ENCODE measurements at places on chromosomes 2 and 18. TPM values are rescaled to one million over a fixed set of nuclear protein-coding genes. Genes with fewer than 3 reads are reported as not detected.

The KCNE4 gene
- total RNA-seq = 0.44 TPM

The GNAL gene
- 2.6 TPM for total RNA-seq

The B3GNT2 gene
- total RNA-seq = 41.9 TPM

The TANC1 gene
- total RNA-seq = 29.4 TPM

The MSGN1 gene
- total RNA-seq = not detected

The C2orf49 gene
- total RNA-seq = 9.3 TPM

The HDLBP gene
- total RNA-seq = 310 TPM

The DRC1 gene
- total RNA-seq = not detected

The FRZB gene
- total RNA-seq = 1.7 TPM

The PROKR1 gene
- not detected for total RNA-seq

The LCT gene
- total RNA-seq = not detected

The TUBA3E gene
- total RNA-seq = not detected

GRCh38 chr18:10122988-10123950 is 209.5 kb downstream of the VAPA start:
- no peak for DNase-seq
- peaks cover 37% of the 10 kb centered on the region for H3K4me1 ChIP-seq
- no peak overlapping the region for H3K27ac ChIP-seq
- H3K36me3 ChIP-seq = no peaks in the 10 kb centered on the region

GRCh38 chr2:27907547-27907946 is 17.0 kb downstream of the BABAM2 start:
- no peaks in the 10 kb centered on the region for H3K36me3 ChIP-seq
- no peaks in the 10 kb centered on the region for H3K4me1 ChIP-seq
- DNase-seq = no peak
- H3K4me3 ChIP-seq = no peak overlapping the region

DNA sequence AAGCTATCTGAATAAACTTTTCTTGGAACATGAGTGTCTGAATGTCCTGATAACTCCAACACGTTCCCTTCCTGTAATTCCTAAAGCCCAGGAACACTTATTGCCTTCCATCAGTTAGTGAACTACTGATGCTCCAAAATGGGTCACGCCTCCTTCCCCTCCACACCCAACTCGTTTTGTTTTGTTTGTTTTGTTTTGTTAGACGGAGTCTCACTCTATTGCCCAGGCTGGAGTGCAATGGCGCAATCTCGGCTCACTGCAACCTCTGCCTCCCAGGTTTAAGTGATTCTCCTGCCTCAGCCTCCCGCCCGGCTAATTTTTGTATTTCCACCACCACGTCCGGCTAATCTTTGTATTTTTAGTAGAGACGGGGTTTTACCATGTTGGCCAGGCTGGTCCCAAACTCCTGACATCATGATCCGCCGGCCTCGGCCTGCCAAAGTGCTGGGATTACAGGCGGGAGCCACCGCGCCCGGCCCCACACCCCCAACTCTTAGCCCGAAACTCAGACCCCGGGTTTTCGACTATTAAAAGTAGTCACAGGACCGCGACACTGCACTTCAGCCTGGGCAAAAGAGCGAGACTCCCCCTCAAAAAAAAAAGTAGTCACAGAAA is 774 bp downstream of the IER3IP1 start:
- H3K27ac ChIP-seq = peak overlapping the region; percentile 86
- DNase-seq = no peak
- H3K36me3 ChIP-seq = no peaks in the 10 kb centered on the region
- no peaks in the 10 kb centered on the region for H3K27me3 ChIP-seq
- H3K4me1 ChIP-seq = peaks cover 12% of the 10 kb centered on the region

- DNase-seq = no peak
- no peak overlapping the region for H3K4me3 ChIP-seq
- H3K36me3 ChIP-seq = no peaks in the 10 kb centered on the region
- no peaks in the 10 kb centered on the region for H3K27me3 ChIP-seq
- H3K4me1 ChIP-seq = no peaks in the 10 kb centered on the region
Measured at GRCh38 chr2:240301256-240301795, 134.1 kb upstream of the GPC1 start.

- no peaks in the 10 kb centered on the region for H3K36me3 ChIP-seq
- no peak overlapping the region for H3K27ac ChIP-seq
- H3K27me3 ChIP-seq = no peaks in the 10 kb centered on the region
- no peak for DNase-seq
- H3K4me1 ChIP-seq = no peaks in the 10 kb centered on the region
Measured at GRCh38 chr2:203619267-203619878, 84.3 kb upstream of the RAPH1 start.

GRCh38 chr2:145197944-145198343 is 678.0 kb upstream of the ZEB2 start:
- H3K36me3 ChIP-seq = no peaks in the 10 kb centered on the region
- no peaks in the 10 kb centered on the region for H3K4me1 ChIP-seq
- no peak overlapping the region for H3K27ac ChIP-seq
- H3K4me3 ChIP-seq = no peak overlapping the region

GRCh38 chr2:71223767-71224333 is 3.1 kb downstream of the PAIP2B start:
- no peak overlapping the region for H3K4me3 ChIP-seq
- no peaks in the 10 kb centered on the region for H3K27me3 ChIP-seq
- DNase-seq = no peak
- H3K27ac ChIP-seq = no peak overlapping the region

DNA sequence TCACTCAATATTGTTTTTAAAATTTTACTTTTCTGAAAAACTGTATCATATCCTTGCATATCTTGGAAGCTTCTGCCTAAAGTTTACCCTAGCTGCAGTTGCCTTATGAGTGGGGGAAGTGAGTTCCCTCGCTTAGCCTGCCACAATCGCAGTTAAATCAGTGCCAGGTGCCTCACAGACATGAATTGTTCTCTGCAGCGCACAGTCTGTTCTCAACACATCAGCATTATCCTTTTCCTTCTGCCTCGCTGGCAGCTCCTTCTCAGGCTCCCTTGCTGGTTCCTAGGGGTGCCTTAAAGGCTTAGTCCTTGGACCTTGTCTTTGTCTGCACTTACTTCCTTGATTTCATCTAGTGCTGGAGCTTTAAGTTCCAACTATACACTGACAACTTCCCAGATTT is 132.8 kb downstream of the TTC27 start:
- H3K4me1 ChIP-seq = no peaks in the 10 kb centered on the region
- DNase-seq = no peak
- no peak overlapping the region for H3K4me3 ChIP-seq
- no peak overlapping the region for H3K27ac ChIP-seq
- H3K36me3 ChIP-seq = no peaks in the 10 kb centered on the region

DNA sequence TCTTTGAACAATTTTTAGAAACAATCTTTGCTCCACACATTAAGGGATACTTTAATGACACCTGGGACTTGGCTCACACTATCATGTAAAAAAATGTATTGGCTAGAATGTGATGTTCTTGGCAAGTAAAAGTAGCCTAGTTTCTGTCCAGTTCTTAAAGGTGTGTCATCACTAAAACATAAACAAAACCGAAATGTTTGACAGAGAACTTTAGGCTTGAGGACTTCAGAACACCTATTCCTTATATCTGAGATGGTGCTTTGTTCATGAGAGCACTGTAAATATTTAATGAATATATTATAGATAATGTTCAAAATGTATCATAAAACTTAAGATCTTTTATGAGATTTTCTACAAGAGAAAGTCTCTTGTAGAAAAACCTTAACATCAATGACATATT is 19.8 kb upstream of the HNRNPA3 start:
- H3K4me1 ChIP-seq = no peaks in the 10 kb centered on the region
- H3K27ac ChIP-seq = no peak overlapping the region
- H3K36me3 ChIP-seq = no peaks in the 10 kb centered on the region
- DNase-seq = no peak
- H3K4me3 ChIP-seq = no peak overlapping the region
- H3K27me3 ChIP-seq = no peaks in the 10 kb centered on the region

GRCh38 chr2:85564144-85564563 is 2.9 kb upstream of the GGCX start:
- peaks cover 2% of the 10 kb centered on the region for H3K36me3 ChIP-seq
- H3K27me3 ChIP-seq = no peaks in the 10 kb centered on the region
- DNase-seq = no peak
- no peak overlapping the region for H3K27ac ChIP-seq
- peaks cover 25% of the 10 kb centered on the region for H3K4me1 ChIP-seq

- H3K27me3 ChIP-seq = no peaks in the 10 kb centered on the region
- H3K4me3 ChIP-seq = no peak overlapping the region
- H3K36me3 ChIP-seq = no peaks in the 10 kb centered on the region
- no peak overlapping the region for H3K27ac ChIP-seq
- no peak for DNase-seq
Measured at GRCh38 chr2:230938098-230938497, 13.1 kb upstream of the GPR55 start.

DNA sequence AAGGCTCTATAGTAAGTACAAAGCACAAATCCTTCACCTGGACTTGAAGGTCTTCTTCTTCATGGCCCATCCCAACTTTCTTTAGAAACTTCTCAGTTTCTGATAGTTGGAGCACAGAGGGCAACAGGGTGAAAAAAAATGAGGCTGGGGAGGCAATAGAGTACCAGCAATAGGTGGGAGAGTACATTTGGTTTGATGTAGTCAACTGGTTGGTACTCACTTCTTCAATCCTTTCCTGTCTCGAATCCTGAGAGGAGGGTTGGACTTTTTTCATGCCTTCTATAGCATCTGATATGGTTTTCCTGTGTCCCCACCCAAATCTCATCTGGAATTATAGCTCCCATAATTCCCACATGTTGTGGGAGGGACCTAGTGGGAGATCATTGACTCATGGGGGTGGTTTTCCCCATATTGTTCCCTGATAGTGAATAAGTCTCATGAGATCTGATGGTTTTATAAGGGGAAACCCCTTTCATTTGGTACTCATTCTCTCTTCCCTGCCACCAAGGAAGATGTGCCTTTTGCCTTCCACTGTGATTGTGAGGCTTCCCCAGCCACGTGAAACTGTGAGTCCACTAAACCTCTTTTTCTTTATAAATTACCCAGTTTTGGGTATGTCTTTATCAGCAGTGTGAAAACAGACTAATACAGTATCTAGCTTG is 75.9 kb upstream of the LCLAT1 start:
- H3K4me3 ChIP-seq = no peak overlapping the region
- no peaks in the 10 kb centered on the region for H3K27me3 ChIP-seq
- H3K4me1 ChIP-seq = no peaks in the 10 kb centered on the region

- H3K36me3 ChIP-seq = no peaks in the 10 kb centered on the region
- H3K4me1 ChIP-seq = no peaks in the 10 kb centered on the region
- no peaks in the 10 kb centered on the region for H3K27me3 ChIP-seq
- DNase-seq = no peak
- no peak overlapping the region for H3K27ac ChIP-seq
Measured at GRCh38 chr2:235238537-235238936, 255.3 kb upstream of the AGAP1 start.

- no peak overlapping the region for H3K27ac ChIP-seq
- H3K27me3 ChIP-seq = no peaks in the 10 kb centered on the region
- no peak overlapping the region for H3K4me3 ChIP-seq
Measured at GRCh38 chr2:136384531-136385303, 266.8 kb upstream of the CXCR4 start.

DNA sequence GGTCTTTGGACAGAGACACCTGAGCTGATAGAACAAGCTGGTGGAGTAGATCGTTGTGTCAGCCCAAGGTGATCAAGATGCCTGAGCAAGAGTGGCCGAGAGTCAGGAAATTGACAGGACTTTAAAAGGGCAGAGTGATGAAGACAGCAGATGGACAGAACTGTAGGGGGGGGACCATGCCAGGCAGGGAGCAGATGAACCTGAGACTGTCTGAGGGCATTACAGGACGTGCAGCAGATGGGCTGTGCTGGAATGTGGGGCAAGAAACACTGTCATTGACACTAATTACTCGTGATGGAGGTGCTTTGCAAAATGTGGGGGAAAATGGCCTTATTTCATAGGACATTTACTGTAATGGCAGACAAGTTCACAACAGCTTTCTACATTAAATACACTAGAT is 225.0 kb downstream of the THSD7B start:
- DNase-seq = no peak
- no peaks in the 10 kb centered on the region for H3K36me3 ChIP-seq
- H3K27ac ChIP-seq = no peak overlapping the region
- H3K4me3 ChIP-seq = no peak overlapping the region
- no peaks in the 10 kb centered on the region for H3K27me3 ChIP-seq

DNA sequence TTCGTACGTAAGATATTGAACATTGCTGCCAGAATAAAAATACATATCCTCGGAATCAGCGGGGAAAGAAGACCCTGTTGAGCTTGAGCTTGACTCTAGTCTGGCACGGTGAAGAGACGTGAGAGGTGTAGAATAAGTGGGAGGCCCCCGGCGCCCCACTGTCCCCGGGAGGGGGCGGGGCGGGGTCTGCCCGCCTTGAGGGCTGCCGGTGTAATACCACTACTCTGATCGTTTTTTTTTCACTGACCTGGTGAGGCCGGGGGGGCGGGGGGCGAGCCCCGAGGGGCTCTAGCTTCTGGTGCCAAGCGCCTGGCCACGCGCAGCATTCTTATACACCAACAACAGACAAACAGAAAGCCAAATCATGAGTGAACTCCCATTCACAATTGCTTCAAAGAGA is 324.0 kb upstream of the REG3G start:
- DNase-seq = no peak
- no peaks in the 10 kb centered on the region for H3K4me1 ChIP-seq
- no peak overlapping the region for H3K27ac ChIP-seq
- no peak overlapping the region for H3K4me3 ChIP-seq
- no peaks in the 10 kb centered on the region for H3K27me3 ChIP-seq

- no peak overlapping the region for H3K27ac ChIP-seq
- H3K27me3 ChIP-seq = no peaks in the 10 kb centered on the region
- DNase-seq = no peak
Measured at GRCh38 chr2:211793690-211794089, 744.9 kb downstream of the ERBB4 start.

DNA sequence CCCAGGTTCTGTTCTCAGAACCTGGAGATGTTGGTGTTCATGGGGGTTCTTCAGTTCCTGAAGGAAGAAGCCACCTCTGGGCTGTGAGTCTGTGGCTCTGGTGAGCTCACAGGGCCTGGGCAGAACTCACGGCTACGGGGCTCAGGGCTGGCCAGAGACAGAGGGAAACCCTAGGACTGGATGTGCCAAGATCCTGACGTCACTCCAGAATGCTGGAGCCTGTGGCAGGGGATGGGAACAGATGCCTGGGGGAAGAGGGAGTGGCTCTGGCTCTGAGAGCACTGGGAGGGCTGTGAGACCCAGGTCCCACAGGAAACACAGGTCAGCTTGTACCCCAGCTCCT is at the start of gene OTOF:
TSS of gene OTOF (minus strand) at position 214 of the 343 bp plus-strand sequence.
- no peaks in the 10 kb centered on the region for H3K36me3 ChIP-seq
- H3K4me1 ChIP-seq = no peaks in the 10 kb centered on the region
- no peak within 1 kb of the TSS for H3K27ac ChIP-seq
- no peak within 1 kb of the TSS for H3K4me3 ChIP-seq

DNA sequence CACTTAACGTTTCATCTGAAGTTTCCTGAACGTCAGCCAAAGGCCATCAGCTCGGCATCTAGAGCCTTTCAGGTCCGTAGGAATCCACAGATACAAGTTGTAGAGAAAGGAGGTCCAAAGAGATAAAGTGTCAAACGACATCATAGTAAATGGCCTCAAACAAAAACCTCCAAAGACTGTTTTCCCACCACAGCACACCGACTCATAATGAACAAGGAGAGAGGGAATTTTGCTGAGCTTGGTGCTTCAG is 150.3 kb downstream of the PXDN start:
- DNase-seq = no peak
- no peaks in the 10 kb centered on the region for H3K36me3 ChIP-seq
- no peak overlapping the region for H3K27ac ChIP-seq
- H3K4me1 ChIP-seq = peaks cover 30% of the 10 kb centered on the region
- H3K27me3 ChIP-seq = no peaks in the 10 kb centered on the region
- no peak overlapping the region for H3K4me3 ChIP-seq
